ENCODE measurements at places on chromosomes 4 and X.

GRCh38 chr4:25563071-25563564, 92.5 kb upstream of the SLC34A2 start:
- no peaks in the 10 kb centered on the region for H3K27me3 ChIP-seq
- H3K27ac ChIP-seq = no peak overlapping the region
- peak; percentile 44 for DNase-seq

DNA sequence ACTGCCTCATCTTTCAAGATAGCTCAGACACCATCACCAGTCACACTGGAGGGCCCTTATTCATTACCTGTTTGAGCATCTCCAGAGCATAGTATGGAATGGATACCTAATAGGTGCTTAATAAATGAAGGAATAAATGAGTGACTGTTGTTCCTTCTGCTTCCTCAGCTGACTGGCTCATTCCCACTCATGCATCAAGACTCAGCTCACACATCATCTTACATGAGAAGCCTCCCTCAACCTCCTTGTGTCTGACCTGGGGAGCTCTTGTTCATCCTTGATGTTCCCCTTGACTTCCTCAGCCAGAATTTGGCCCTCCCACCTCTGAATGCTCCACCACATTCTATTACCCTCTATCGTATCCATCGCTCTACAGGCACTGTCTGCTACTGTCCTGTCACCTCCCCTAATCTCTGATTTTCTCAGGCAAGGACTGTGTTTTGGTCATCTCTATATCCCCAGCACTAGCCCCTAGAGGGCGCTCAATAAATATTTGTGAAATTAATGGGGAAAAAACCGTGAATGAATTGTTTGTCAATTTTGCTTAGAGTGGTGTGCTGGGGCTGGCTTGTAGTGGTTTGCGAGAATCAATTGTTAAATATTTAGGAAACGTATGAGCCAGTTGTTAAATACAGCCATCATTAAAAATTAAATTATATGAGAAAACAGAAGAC, 88.3 kb downstream of the NHSL2 start:
- H3K27ac ChIP-seq = no peak overlapping the region
- no peaks in the 10 kb centered on the region for H3K4me1 ChIP-seq
- no peak for DNase-seq
- peaks cover 22% of the 10 kb centered on the region for H3K27me3 ChIP-seq
- H3K36me3 ChIP-seq = no peaks in the 10 kb centered on the region

- H3K27me3 ChIP-seq = no peaks in the 10 kb centered on the region
- no peak for DNase-seq
- 0 out of 2 replicates have a peak overlapping the region, but pooled peaks have one; percentile 10 for H3K4me3 ChIP-seq
- H3K4me1 ChIP-seq = peaks cover 58% of the 10 kb centered on the region
- peak overlapping the region; percentile 75 for H3K27ac ChIP-seq
Measured at GRCh38 chr4:173212379-173212778, 43.8 kb downstream of the GALNT7 start.

GRCh38 chr4:4524364-4524763, 17.5 kb downstream of the STX18 start:
- no peak for DNase-seq
- H3K27ac ChIP-seq = no peak overlapping the region
- H3K27me3 ChIP-seq = no peaks in the 10 kb centered on the region
- no peaks in the 10 kb centered on the region for H3K36me3 ChIP-seq
- no peaks in the 10 kb centered on the region for H3K4me1 ChIP-seq

- no peak overlapping the region for H3K4me3 ChIP-seq
- no peaks in the 10 kb centered on the region for H3K4me1 ChIP-seq
- no peaks in the 10 kb centered on the region for H3K27me3 ChIP-seq
- H3K27ac ChIP-seq = no peak overlapping the region
Measured at GRCh38 chrX:11341274-11342201, 48.3 kb downstream of the AMELX start.

DNA sequence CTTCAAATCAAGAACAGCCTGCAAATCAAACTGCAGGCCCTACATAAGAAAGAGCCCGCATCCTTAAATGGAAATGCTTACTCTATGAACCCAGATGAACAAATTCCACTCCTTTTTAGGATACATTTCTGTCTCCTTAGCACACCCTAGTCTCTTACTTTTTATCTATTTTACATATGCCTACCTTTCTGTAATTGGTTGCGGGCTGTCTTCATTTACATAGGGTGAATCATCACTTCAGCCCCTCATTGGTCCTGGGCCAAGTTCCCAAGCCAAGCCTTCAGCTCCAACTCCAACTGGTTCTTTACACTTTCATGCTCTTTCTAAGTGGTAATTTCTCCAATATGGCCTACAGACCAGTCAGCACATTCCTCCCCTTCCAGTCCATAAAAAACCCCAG, 219.3 kb downstream of the TRAM1L1 start:
- no peaks in the 10 kb centered on the region for H3K4me1 ChIP-seq
- no peaks in the 10 kb centered on the region for H3K36me3 ChIP-seq
- H3K4me3 ChIP-seq = no peak overlapping the region
- H3K27ac ChIP-seq = no peak overlapping the region
- DNase-seq = no peak
- H3K27me3 ChIP-seq = no peaks in the 10 kb centered on the region

DNA sequence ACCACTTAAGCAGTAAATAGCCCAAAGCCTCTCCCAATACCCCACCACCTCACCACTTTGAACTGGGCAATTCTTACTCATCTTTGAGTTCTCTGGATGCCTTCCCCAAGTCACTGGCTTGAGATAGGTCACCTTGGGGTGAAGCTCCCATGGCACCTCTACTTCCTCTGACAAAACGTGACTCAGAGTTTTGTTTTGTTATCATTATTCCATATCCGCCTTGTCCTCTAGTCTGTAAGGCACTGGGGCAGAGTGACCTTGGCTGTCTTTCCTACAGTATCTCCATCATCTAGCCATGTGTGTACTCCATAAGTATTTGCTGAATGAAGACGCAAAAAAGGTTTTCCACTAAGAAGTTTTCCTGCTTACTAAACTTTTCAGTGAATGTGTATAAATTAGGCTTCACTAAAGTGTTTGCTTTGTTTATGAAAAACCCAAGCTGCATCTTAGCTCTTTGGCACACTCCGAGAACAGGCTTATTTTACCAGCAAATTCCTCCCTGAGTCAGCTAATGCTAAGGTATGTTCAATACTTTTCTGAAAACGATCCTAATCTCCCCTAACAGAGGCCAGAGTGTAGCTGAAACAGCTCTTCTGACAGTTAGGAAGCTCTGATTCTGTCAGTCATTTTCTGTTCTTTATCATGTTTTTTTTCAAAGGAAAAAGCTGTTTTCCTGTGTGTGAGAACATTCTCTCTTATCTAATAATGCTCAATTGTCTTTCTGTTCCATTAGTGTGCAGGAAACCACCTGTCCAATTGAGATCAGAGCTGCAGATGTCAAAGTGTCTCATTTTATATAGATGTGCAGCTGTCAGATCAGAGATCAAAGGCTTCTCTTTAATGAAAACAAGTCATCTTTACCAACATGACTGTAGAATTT, 30.2 kb upstream of the TSPAN5 start:
- H3K4me3 ChIP-seq = no peak overlapping the region
- H3K4me1 ChIP-seq = peaks cover 23% of the 10 kb centered on the region
- H3K36me3 ChIP-seq = no peaks in the 10 kb centered on the region
- DNase-seq = peak; percentile 82
- H3K27me3 ChIP-seq = no peaks in the 10 kb centered on the region

- no peak overlapping the region for H3K4me3 ChIP-seq
- no peaks in the 10 kb centered on the region for H3K27me3 ChIP-seq
- H3K36me3 ChIP-seq = no peaks in the 10 kb centered on the region
- no peak overlapping the region for H3K27ac ChIP-seq
Measured at GRCh38 chr4:164485136-164485535, 268.8 kb upstream of the SMIM31 start.

- H3K36me3 ChIP-seq = no peaks in the 10 kb centered on the region
- no peak for DNase-seq
- H3K27ac ChIP-seq = no peak overlapping the region
- H3K4me1 ChIP-seq = no peaks in the 10 kb centered on the region
- no peaks in the 10 kb centered on the region for H3K27me3 ChIP-seq
- H3K4me3 ChIP-seq = no peak overlapping the region
Measured at GRCh38 chr4:94038195-94038594, 169.5 kb upstream of the SMARCAD1 start.

DNA sequence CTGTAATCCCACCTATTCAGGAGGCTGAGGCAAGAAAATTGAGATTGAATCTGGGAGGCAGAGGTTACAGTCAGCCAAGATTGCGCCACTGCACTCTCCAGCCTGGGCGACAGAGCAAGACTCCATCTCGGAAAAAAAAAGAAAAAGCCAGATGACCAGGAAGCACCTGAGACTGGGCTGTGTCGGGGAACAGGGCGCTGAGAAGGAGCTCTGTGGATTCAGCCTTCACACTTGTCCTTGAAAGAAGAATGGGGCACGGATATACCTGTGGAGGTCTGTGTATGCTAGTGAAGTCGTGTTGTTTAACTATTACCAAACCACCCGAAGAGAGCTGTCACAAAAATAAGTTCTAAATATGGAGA, 39.3 kb upstream of the TADA2B start:
- no peaks in the 10 kb centered on the region for H3K27me3 ChIP-seq
- no peak overlapping the region for H3K27ac ChIP-seq
- no peak for DNase-seq
- H3K4me3 ChIP-seq = no peak overlapping the region
- peaks cover 12% of the 10 kb centered on the region for H3K4me1 ChIP-seq

GRCh38 chr4:30630431-30630830, 89.7 kb upstream of the PCDH7 start:
- no peak for DNase-seq
- H3K4me1 ChIP-seq = no peaks in the 10 kb centered on the region

GRCh38 chrX:37424000-37424429, 74.9 kb downstream of the PRRG1 start:
- H3K36me3 ChIP-seq = 0 out of 2 replicates have a peak, but pooled peaks cover under 1% of the 10 kb centered on the region
- no peak overlapping the region for H3K4me3 ChIP-seq
- 0 out of 2 replicates have a peak overlapping the region, but pooled peaks have one; percentile 23 for H3K27ac ChIP-seq
- H3K27me3 ChIP-seq = no peaks in the 10 kb centered on the region
- peak; percentile 39 for DNase-seq
- no peaks in the 10 kb centered on the region for H3K4me1 ChIP-seq

DNA sequence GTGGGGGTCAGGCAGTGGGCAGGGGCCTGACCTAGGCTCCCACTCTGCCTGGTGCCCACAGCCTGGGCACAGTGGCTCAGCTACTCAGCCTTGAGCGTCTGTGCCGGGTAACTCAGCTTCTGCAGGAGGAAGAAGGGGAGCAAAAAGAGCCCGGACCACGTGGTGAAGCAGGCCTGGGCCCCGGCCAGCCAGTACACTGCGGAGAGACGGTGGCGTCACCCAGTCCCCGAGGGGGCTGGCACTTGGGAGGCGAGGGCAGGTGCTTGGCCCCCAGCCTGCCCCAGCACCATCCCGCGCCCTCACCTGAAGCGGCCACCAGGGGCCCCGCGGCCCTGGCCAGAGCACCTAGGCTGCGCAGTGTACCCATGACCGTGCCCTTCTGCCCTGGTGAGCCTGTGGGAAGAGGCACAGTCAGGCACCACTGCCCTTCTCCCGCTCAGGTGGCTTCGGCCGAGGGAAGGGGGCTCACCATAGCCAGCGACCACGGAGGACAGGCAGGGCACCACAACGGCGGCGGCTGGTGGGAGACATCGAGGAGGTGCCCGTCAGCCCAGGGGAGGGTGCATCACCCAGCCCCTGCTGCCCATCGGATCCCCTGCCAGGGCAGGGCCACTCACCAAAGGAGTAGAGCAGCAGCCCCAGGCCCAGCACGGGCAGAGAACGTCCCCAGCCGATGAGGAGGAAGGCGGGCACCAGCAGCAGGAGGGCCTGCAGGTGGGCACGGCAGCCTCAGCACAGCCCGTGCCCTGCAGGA, 32.3 kb downstream of the NOP14 start:
- H3K27ac ChIP-seq = no peak overlapping the region
- no peak for DNase-seq
- no peak overlapping the region for H3K4me3 ChIP-seq
- no peaks in the 10 kb centered on the region for H3K27me3 ChIP-seq

DNA sequence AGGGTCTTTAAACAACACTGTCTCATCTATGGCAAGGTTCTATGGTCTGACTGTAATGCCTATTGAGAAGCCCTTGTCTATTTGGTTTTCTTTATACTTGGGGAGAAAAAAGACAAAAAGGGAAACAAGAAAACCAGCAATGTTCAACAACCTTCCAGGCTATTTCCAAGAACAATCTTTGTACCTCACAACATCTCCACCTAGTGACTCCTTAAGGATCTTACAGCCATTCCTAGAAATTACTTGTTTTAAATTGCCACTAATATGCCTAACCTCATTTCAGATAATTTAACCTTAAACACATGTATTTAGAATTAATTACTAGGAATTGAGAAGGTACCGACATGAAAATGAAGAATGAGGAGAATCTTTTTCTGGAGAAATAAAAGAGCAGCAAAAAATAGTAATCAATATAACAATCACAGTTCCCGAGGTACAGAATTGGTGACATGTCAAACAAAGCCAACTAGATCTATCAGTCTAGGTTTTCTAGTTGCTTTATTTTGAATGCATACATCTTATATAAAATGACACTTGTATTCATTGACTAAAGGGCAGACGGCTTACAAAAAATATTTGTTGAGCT, 1.6 kb upstream of the RBM46 start:
- H3K36me3 ChIP-seq = no peaks in the 10 kb centered on the region
- H3K27me3 ChIP-seq = no peaks in the 10 kb centered on the region
- no peak overlapping the region for H3K4me3 ChIP-seq
- no peak for DNase-seq

- H3K36me3 ChIP-seq = no peaks in the 10 kb centered on the region
- no peak for DNase-seq
- peaks cover 8% of the 10 kb centered on the region for H3K27me3 ChIP-seq
- H3K27ac ChIP-seq = no peak overlapping the region
- H3K4me1 ChIP-seq = no peaks in the 10 kb centered on the region
- no peak overlapping the region for H3K4me3 ChIP-seq
Measured at GRCh38 chr4:16777726-16778125, 120.7 kb downstream of the LDB2 start.

GRCh38 chrX:68934421-68934820, 105.6 kb downstream of the EFNB1 start:
- peaks cover 20% of the 10 kb centered on the region for H3K4me1 ChIP-seq
- H3K36me3 ChIP-seq = no peaks in the 10 kb centered on the region
- no peak overlapping the region for H3K27ac ChIP-seq
- H3K27me3 ChIP-seq = no peaks in the 10 kb centered on the region

- no peaks in the 10 kb centered on the region for H3K27me3 ChIP-seq
- no peaks in the 10 kb centered on the region for H3K36me3 ChIP-seq
- no peak for DNase-seq
- peak within 1 kb of the TSS; percentile 85 for H3K4me3 ChIP-seq
Measured at GRCh38 chrX:153934762-153935325, at the start of gene NAA10. Gene NAA10 (minus strand): TSS chrX:153935037. CDS start chrX:153934904, 133 bp downstream.

- H3K4me3 ChIP-seq = no peak overlapping the region
- H3K27me3 ChIP-seq = no peaks in the 10 kb centered on the region
- no peak for DNase-seq
- H3K4me1 ChIP-seq = no peaks in the 10 kb centered on the region
- H3K36me3 ChIP-seq = no peaks in the 10 kb centered on the region
Measured at GRCh38 chrX:129638917-129639316, 15.8 kb downstream of the APLN start.

- DNase-seq = no peak
- no peaks in the 10 kb centered on the region for H3K4me1 ChIP-seq
- H3K27ac ChIP-seq = no peak overlapping the region
Measured at GRCh38 chr4:120754590-120754989, 167.9 kb downstream of the PRDM5 start.

Data from PC-9 (cell line).